ENCODE measurements at places on chromosomes 16 and 17.

- DNase-seq: no peak
Observed at GRCh38 chr17:40346765-40347158, 17.8 kb downstream of the GJD3 start.

DNA sequence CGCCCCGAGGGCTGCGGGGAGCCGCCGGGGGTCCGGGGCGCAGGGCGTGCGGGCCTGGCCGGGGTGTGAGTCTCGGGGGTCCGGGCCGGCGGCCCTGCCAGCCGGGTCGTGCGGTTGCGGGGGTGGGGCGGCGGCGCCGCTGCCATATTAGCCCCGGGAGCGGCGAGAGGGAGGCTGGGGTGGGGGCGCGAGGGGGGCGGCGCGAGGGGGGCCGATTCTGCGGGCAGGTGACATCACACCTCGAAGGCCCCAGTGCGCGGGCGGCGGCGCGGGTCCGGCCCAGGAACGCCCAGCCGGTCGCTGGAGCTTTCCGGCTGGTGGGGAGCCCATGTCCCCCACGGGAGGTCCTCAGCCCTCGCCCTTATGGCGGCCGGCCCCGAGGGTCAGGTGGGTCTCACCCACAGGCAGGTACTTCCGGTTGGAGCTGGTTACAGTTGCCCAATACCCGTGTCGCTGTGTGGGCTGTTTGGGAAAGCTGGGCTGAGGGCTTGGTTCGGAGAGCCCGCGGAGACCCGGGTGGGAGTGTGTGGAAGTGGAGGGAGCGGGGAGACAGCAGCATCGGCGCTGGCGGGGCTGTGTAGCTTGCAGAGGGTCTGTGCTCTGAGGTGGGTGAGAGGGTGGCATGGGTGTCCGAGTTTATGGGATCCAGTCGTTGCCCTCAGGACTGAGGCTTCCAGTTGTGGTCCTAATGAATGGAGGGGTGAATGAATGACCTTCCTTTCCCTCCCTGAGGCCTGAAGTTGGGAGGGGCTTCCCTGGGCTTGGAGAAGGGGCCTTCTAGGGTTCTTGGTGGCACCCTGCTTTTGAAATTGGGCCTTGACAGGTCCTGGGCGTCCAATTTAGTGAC is 804 bp downstream of the ATP6V0C start:
- DNase-seq: no peak

DNA sequence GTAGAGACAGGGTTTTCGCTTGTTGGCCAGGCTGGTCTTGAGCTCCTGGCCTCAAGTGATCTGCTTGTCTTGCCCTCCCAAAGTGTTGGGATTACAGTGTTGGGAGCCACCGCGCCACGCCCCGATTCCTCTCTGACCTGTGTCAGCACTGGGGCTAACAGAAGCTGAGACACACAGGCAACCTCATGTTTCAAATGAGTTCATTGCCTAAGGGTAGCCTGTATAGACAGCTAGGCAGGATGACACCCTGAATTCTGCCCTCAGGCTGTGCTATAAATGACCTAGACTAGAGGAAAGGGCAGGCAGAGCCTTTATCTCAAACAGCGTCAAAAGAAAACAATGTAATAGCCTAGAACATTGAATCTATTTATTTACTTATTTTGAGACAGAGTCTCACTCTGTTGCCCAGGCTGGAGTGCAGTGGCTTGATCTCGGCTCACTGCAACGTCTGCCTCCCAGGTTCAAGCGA is 2.3 kb upstream of the CDK3 start:
- DNase-seq: peak; percentile 61

GRCh38 chr16:80610481-80611156 is 69.8 kb downstream of the DYNLRB2 start:
- DNase-seq: peak; percentile 66

GRCh38 chr16:22871861-22872260 is 57.9 kb downstream of the HS3ST2 start:
- no peak for DNase-seq

- DNase-seq: no peak
Observed at GRCh38 chr17:48910370-48910769, 2.2 kb downstream of the UBE2Z start.

DNA sequence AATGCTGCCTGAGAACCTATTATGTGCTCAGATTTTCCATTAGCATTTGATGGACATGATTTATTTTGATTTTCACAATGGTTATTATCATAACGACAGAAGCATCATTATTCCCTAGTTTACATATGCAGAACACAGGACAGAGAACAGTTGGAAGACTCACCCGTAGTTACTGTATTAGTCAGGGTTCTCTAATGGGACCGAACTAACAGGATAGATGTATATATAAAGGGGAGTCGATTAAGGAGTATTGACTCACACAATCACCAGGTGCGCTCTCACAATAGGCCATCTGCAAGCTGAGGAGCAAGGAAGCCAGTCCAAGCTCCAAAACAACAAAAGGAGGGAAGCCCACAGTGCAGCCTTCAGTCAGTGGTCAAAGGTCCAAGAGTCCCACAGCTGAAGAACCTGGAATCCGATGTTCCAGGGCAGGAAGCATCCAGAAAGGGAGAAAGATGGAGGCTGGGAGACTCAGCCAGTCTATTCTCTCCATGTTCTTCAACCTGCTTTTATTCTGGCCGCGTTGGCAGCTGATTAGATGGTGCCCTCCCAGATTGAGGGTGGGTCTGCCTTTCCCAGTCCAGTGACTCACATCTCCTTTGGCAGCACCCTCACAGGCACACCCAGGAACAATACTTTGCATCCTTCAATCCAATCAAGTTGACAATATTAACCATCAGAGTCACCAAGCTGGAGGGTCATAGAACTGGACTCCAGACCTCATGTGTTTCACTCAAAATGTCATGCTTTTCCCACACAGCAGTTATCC is 92.7 kb upstream of the XYLT1 start:
- DNase-seq: no peak

GRCh38 chr16:76335180-76335974 is 58.2 kb downstream of the CNTNAP4 start:
- no peak for DNase-seq

- DNase-seq: peak; percentile 74
Observed at GRCh38 chr16:50473356-50473945, 74.7 kb upstream of the NKD1 start.

GRCh38 chr17:74371653-74372147 is 4.4 kb downstream of the GPR142 start:
- no peak for DNase-seq

- peak; percentile 98 for DNase-seq
Observed at GRCh38 chr16:82655072-82655714, 28.4 kb downstream of the CDH13 start.

DNA sequence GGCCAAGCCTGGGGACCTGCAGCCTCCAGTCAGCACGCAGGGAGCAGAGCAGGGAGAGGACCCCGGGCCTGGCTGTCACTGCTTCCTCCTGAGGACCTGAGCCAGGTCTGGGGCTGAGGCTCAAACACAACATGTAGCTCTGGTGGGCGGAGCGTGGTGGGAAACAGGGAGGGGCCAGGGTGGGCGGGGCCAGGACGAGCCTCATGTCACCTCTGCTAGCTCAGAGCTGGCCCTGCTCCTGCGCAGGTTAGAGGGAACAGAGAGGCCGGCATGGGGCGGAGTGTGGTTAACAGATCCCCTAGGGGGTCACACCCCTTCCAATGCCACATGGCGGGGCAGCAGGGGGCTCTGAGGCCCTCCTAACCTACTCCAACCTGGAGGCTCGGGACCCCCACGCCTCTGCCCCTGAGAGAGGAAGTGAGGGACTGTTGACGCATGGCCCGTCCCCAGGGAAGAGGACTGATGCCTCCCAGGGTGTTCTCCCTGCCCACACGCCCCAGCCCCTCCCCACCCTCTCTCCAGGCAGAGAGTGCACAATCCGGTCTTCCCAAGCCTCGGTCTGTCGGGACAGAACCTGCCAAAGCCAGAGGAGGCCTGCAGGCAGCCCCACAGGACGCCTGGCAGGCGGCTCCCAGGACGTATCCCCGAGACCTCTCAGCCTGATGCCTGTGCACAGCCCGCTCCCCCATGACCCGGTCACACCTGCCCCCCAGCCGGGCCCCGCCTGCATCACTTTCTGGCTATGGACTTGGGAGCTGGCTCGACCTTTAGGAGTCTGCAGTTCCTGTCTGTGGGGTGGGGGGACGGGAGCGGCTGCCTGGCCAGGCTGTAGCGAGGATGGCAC is 15.2 kb downstream of the PIEZO1 start:
- no peak for DNase-seq

DNA sequence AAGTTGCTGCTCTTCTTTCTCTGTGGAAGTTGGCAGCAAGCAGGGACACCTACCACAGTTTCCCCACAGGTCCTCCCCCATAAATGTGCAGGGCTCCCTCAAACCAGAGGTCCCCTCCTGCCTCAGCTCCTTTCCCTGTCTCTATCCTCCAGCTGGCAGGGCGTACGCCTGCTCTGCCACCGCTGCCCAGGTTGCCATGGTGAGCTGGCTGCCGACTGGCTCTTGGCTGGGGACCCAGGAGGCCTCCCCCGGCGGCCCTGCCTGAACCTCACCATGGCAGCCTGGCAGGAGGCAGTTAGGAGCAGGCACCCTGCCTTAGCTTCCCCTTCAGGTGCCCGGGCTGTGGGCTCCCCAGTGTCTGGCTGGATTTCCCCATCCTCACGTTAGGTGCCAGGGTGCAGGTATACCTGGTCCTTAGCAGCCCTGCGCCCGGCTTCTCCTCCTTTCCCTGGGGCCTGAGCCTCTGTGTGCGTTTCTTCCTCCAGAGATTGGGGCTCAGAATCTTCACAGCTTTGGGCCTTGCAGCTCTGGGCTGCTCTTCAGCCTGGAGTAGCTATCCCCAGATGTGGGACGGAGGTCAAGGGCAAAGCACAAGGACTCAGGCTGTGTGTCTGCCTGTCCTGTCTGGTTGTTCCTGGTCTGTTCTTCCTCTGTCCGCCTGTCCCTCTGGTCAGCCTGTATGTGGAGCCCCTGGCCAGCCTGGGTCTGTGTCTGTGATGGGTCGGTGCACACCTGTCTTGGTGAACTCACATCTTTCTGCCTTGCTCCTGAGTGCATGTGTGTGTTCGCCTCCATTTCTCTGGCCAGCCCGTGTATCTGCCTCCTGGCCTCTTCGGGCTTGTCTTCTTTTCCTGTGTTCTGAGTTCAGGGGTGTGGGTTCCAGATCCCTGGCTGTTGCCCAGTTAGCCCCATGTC is 15.7 kb downstream of the GJD3 start:
- peak; percentile 45 for DNase-seq

DNA sequence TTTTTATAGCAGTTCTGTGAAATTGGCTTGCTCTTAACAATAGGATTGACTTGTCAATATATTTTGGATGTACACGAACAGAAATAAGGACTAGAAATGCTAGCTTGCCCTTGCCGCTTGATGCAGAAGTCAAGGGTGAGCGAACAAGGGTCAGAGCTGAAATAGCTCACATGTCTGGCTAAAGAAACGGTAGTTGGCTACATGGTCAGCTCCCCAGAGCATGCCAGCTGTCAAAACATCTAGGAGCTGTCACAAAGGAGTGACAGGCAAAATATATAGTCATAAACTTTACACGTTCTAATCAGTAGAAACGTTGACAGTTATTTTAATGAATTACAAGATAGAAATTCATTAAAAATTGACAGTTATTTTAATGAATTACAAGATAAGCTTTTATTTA is 2.9 kb upstream of the MEIOB start:
- no peak for DNase-seq

DNA sequence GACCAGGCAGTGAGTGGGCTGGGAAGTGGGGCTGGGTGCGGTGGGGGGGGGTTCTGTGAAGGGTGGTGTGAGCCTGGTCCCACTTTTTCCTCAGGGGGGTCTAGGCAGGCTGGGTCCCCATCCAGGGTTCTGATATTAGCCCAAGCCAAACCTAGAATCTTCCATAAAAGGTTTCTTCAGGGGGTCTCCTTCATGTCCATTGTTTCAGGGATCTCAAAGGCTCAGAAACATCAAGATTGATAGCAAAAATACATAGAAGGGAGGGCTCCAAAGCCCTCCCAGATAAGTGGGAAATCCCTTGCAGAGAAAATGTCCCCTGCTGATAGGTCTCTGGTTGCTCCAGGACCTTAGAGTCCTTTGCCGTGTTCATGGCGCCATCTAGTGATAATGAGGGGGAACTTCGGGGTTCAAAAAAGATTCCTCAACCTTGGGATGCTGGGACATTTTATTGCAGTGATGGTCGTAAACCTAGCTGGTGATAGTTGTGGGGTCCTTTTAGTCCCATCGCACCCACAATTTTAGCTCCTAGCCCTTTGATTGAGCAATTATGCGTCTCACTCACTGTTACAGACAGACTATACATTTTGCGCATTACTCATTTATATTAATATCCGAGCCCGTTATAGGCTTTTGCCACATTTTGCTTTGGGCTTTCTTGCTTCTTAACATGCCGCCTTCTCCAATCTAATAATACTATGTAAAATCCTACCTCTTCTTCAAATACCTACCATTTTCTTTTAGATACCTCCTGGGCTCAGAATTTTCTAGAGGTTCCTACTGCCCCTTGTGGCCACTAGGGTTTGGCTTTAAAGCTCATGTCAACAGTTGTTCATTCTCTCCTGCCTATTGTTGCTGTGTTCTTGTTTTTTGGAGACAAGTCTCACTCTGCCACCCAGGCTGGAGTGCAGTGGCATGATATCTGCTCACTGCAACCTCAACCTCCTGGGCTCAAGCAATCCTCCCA is 35.1 kb downstream of the IGF2BP1 start:
- DNase-seq: peak; percentile 75

DNA sequence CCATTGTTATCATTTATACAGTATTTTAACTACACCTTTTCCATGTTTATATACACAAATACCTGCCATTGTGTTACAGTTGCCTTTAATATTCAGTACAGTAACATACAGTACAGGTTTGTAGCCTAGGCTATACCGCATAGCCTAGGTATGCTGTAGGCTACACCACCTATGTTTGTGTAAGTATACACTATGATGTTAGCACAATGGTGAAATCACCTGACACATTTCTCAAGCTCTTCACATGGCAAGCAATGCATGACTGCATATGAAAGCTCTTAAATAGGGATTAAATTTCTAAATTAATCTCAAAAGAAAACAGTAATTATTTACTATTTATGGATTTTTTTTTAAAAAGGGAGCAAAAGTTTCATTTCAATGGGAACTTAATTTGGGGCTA is 12.0 kb downstream of the LRRC37B start:
- DNase-seq: no peak

DNA sequence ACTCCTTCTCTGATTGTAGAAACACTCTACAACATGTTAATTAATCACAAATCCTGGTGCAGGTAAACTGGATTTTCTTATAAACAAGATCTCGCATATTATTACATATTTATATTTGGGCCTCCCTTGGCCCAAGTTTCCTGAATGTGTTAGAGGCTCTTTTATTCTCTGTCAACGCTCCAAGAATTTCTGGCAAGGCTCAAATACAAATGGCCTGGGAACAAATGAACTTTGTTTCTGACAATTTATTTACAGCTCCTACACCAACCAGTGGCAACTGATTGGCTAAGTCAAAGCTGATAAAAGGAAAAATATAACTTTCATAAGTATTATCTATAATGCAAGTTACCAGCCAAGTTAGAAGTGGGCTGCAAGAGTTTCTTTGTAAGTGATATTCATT is 64.9 kb upstream of the CORO6 start:
- no peak for DNase-seq
